Left renal cortex interstitium (tissue), 4 donors: ENCODE measurements at places on chromosomes 13 and 19. TPM values are rescaled to one million over a fixed set of nuclear protein-coding genes. Genes with fewer than 3 reads are reported as not detected.
A peak's percentile ranks its signal among the peaks of the same experiment; 100 is the strongest.

The KLK1 gene
- polyA plus RNA-seq, result 1.6 TPM

GRCh38 chr19:55088543-55089341, 13.1 kb downstream of the EPS8L1 start:
- DNase-seq, result no peak

GRCh38 chr13:107289540-107289939, 721.6 kb upstream of the ARGLU1 start:
- no peak for DNase-seq

- DNase-seq, result no peak
These were observed 17.7 kb upstream of the RANBP3 start for GRCh38 chr19:5995606-5996005.

DNA sequence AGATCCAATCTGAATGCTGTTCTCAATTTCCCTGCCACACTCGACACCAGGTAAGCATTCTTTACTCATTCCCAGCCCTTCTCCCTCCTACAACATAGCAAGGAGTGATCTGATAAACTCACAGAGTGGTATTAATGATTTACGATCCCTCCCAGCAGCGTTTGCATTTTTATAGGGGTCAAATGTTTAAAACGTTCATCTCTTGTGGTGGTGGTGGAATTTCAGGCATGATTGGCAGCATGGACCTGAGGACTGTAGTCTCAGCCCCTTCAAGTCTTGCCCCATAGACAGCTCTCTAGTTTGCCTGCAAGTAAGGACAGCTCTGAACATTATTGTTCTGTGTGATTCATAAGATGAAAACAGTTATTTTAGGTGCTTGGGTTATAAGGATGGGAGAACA, 565.7 kb downstream of the EFNB2 start:
- DNase-seq, result no peak

DNA sequence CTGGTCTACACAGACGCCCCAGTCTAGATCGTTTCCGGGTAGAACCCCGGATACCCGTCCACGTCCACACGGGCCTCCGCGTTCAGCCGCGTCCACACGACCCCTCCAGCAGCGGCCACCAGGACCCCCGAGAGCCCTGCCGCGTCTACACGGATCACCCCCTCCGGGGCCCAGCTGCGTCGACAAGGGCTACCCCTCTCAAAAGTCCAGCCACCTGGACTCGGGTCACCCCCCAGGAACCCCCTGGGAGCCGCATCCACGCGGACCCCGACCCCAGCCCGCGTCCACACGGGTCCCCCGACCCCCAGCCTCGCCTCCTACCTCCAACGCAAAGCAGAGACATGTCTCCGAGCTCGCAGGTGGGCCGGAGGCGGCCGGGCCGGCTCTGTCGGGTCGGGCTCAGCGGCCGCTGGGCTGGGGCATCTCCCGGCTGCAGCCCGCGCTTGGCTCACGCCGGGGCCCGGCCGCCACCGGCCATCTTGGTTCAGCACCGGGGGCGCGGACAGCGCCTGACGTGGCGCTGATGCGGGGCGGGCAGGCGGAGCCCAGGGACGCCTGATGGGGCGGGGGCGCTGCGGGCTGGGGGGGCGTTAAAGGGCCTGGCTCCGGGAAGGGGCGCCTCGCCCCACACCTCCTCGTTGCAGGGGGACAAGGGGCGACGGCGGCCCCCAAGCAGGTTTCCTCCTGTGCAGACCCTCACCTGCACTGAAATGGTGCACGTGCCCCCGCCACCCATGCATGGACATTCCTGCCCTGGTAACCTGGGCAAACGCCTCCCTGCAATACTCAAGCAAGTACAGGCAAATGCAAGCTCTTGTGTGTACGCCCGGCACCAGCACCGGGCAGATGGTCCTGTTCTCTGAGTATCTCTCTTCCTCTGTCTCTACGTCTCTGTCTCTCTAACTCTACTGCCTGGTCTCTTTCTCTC, at the start of gene UNC13A:
Gene UNC13A (minus strand): TSS at position 498 of the 928 bp plus-strand sequence. CDS start 155 bp downstream, at position 343.
- peak; percentile 23 for DNase-seq

- no peak for DNase-seq
These were observed 27.1 kb upstream of the MYCBP2 start for GRCh38 chr13:77353995-77354394.
